ENCODE measurements at places on chromosomes 1 and 21.

DNA sequence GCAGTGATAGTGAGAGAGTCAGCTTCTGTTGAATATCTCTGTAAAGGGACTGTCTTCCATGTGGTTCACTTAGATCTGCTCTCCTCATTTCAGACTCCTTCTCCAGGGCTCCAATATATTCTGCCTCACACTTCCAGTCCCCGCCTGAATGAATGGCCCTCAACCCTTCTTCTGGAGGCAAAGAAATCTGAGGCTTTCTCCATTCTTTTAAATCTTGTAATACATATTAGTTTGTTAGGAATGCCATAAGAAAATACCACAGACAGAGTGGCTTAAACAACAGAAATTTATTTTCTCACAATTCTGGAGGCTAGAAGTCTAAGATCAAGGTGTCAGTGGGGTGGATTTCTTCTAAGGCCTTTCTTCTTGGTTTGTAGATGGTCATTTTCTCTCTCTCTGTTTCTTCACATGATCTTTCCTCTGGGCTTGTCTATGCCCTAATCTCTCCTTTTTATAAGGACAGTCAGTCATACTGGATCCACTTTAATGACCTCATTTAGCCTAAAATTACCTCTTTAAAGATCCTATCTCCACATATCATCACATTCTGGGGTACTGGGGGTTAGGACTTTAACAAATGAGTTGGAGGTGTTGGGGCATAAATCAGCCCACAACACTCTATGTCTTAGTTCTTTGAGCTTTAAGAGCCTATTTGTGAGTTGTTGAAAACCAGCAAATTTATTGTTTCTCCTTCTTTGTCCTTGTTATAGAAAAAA, 128.5 kb upstream of the KCNK2 start:
- no peak for DNase-seq

DNA sequence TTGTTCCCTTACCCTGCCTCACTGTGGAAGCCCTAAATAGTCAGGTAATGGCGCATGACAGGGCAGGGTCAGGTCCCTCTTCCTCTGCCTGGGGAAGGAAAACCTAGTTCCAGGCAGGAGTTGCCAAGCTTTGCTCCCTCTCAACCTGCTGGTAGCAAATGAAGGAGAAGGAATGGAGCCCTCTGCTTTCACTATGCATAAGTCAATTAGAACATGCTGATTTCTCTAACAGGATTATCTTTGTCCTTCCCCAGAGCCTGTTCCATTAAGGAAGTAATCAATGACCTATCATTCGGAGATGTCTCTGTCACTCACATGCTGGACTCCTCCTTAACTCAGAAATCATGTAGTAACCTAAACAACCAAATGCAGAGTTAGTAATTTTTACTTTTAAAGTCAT, 161.8 kb upstream of the NFIA start:
- DNase-seq: no peak

GRCh38 chr1:20168564-20169491, 17.1 kb upstream of the UBXN10 start:
- no peak for DNase-seq

GRCh38 chr1:78715181-78715661, 65.6 kb downstream of the IFI44 start:
- DNase-seq: no peak
